RKO (cell line): ENCODE measurements at places on chromosomes 16 and 17.

DNA sequence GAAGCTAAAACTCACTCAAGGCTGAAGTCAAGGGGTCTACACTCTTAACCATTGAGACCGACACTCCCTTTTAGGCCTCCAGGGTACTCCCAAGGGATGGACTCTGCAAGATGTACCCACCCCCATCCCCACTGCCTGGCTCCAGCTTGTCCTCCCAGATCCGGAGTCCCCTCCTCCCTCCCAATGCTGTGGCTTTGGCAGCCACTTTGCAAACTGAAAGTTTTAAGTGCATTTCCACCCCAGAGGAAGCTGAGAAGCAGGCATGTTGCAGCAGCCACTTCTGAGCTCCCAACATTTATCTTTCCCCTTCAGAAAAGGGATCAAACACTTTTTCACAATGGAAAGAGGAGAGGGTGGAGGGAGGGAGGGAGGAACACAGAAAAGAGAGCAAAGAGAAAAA lies 115.2 kb downstream of the COPRS start:
- DNase-seq, result no peak

- no peak for DNase-seq
These were observed 217.0 kb upstream of the CIBAR2 start for GRCh38 chr16:85329059-85329812.

DNA sequence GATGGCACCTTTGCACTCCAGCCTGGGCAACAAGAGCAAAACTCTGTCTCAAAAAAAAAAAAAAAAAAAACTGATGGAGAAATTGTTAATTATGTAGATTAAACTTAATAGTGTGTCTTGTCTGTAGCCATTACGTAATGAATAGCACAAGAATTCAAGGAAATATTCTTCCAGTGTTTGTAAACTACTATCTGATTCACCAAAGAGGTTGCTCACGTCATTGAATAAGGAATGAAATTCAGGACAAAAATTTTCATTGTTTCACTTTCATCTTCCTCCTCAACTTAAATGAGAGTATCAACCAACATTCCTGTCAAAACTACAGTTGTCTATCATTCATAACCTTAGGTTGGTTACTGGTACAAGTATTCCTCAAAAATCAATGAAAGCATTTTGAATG lies 30.7 kb upstream of the MYO18A start:
- no peak for DNase-seq

DNA sequence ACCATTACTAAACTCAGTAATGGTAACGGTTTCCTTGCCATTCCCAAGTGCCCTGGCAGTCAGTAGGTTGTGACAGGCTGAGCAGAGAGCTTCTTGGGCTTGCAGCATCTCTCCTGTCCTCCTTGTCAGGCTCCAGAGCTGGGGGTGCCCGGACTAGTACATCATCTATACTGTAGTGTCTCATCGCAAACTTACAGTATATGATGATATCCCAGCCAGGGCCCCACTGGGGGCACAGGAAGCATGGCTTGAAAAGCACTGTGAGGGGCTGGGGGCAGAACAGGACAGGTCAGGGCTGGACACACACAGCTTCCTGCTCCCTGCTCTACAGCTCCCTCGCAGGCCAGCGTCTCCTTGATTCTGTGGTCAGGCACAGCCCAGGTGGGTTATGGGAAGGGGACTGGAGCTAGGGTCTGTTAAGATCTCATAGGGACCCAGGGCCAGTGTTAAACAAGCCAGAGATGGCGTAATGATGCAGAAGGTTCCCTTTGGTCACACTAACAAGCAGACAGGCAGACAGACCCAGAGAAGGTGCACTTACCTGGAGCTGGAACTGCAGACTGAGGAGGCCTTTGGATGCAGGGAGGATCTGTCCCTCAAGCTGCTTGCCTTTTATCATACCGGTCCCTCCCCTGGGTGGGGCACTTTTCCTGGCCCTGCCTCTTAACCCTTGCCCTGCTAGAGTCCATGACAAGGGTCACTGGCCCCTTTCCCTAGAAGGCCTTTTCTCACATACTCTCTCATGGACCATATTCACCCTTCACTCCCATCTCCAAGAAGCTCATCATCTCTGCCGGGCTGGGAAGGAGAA lies 6.8 kb downstream of the ERAL1 start:
- no peak for DNase-seq

DNA sequence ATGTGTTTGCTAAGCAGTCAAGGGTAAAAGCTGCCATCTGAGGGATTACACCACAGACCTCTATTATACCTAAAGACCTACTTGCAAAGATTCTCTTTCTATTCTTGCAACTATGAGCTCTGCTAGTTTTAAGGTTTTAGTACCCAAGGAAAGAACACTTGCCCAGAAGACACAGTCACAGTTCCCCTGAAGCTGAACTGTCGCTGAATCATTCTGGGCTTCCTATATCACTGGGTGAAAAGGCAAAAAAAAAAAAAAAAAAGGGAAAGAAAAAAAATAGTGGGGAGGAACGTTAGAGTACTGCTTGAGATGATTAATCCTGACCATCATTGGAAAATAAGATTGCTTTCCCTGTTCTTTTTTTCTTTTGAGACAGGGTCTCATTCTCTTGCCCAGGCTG lies 37.9 kb downstream of the LYRM1 start:
- peak; percentile 5 for DNase-seq

- no peak for DNase-seq
These were observed 25.4 kb downstream of the CMTM3 start for GRCh38 chr16:66629856-66630255.

DNA sequence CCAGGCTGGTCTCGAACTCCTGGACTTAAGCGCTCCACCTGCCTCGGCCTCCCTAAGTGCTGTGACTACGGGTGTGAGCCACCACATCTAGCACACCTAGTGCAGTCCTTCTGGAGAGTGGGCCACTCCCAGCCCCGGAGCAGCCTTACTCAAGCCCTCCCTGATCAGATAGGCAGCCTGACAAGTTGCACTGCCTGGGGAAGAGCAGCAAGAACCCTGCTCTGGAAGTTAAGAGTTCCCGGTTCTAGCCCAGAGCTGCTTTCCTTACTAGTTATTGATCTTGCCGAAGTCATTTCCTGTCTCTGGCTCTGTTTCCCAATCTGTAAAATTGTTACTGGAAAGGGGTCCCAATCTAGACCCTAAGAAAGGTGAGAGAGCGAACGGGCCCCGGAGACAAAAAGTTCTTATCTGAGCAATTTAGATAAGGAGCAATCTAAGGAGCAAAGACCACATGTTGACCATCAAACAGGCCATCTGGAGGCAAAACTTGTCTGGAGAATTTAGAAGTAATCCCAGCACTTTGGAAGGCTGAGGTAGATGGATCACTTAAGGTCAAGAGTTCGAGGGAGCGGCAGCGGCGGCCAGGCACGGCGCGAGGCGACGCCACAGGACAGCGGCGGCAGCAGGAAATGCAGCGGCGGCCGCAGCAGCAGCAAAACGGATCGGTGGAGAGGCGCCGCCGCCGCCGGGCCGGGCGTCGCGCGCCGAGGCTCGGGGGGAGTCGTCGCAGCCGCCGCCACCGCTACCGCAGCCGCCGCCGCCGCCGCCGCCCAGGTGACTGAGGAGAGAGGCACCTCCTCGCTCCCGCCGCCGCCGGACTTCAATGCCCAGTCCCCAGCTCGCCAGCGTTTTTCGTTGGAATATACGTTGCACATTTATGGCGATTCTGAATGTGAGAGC lies 4.3 kb upstream of the NAGLU start:
- peak; percentile 79 for DNase-seq

- DNase-seq, result no peak
These were observed 223.0 kb upstream of the RPL38 start for GRCh38 chr17:73980517-73980916.
